Heart right ventricle (tissue), 16 donors: ENCODE measurements at places on chromosomes 16 and 17.
A peak's percentile ranks its signal among the peaks of the same experiment; 100 is the strongest.

GRCh38 chr16:3952737-3953131 is 72.2 kb upstream of the CREBBP start:
- peak overlapping the region; percentile 74 for H3K27ac ChIP-seq
- no peaks in the 10 kb centered on the region for H3K36me3 ChIP-seq
- peaks cover 32% of the 10 kb centered on the region for H3K4me1 ChIP-seq
- DNase-seq, result peak; percentile 82
- H3K4me3 ChIP-seq, result no peak overlapping the region
- no peaks in the 10 kb centered on the region for H3K27me3 ChIP-seq

- peak overlapping the region; percentile 25 for H3K4me3 ChIP-seq
- no peaks in the 10 kb centered on the region for H3K4me1 ChIP-seq
- no peaks in the 10 kb centered on the region for H3K36me3 ChIP-seq
- H3K27me3 ChIP-seq, result no peaks in the 10 kb centered on the region
- no peak for DNase-seq
- no peak overlapping the region for H3K27ac ChIP-seq
Measured at GRCh38 chr16:4064950-4065352, 51.3 kb downstream of the ADCY9 start.

DNA sequence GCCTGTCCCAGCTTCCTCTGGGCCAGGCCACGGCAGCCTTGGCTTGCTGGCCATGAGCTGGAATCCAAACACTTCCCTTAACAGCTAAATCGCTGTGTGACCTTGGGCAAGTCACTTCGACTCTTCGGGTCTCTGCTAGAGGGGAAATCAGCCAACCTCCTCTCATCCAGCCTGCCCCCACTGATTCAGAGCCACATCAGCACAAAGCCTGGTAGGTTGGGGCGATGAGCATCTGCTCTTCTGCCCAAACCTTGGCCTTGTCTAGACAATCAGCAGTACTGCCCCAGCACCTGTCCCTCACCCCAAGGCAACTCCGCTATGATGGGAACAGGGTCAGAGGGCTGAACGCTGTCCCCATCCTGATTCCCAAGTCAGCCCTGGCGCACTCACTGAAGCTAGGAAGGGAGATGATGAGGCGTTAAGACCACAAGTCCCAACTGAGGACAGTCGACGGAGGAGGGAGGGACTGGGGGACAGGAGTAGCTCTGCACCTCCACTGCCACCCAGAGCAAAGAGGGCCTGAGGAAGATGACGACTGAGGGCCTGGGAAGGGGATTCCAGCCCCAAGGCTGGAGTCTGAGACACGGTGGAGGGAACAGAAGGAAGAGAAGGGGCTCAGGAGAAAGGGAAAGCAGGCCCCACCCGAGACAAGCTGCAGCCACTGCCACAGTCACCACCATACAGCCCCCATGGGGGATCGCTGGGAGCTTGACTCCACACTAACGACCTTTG is 1.3 kb downstream of the CLUH start:
- H3K4me1 ChIP-seq, result peaks cover 56% of the 10 kb centered on the region
- H3K27me3 ChIP-seq, result no peaks in the 10 kb centered on the region
- peak overlapping the region; percentile 92 for H3K27ac ChIP-seq
- no peak for DNase-seq
- no peaks in the 10 kb centered on the region for H3K36me3 ChIP-seq

- H3K4me3 ChIP-seq, result no peak overlapping the region
- H3K27ac ChIP-seq, result no peak overlapping the region
- DNase-seq, result no peak
- H3K4me1 ChIP-seq, result peaks cover 3% of the 10 kb centered on the region
- no peaks in the 10 kb centered on the region for H3K36me3 ChIP-seq
Measured at GRCh38 chr17:10013365-10014112, 108.5 kb upstream of the RCVRN start.

DNA sequence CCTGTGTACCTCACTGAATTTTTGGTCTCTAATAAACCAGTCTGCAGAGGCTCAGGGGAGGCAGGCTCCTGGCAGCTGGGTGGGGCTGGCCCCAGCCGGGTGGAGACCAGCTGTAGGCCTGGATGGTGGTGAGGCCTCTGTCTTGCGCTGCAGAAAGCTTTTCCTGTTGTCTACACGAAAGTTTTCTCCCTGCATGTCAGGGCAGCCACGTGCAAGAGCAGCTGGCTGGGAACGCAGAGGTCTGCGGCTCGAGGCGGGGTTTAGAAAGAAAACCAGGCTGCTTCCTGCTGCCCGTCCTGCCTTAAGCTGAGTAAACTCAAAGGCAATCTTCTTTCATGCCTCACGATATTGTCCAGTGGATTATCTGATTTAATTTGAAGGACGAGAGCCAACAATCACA is 2.4 kb downstream of the SERPINF1 start:
- DNase-seq, result peak; percentile 66
- H3K4me1 ChIP-seq, result peaks cover 31% of the 10 kb centered on the region
- peak overlapping the region; percentile 60 for H3K4me3 ChIP-seq
- no peaks in the 10 kb centered on the region for H3K27me3 ChIP-seq
- peak overlapping the region; percentile 82 for H3K27ac ChIP-seq
- H3K36me3 ChIP-seq, result no peaks in the 10 kb centered on the region

DNA sequence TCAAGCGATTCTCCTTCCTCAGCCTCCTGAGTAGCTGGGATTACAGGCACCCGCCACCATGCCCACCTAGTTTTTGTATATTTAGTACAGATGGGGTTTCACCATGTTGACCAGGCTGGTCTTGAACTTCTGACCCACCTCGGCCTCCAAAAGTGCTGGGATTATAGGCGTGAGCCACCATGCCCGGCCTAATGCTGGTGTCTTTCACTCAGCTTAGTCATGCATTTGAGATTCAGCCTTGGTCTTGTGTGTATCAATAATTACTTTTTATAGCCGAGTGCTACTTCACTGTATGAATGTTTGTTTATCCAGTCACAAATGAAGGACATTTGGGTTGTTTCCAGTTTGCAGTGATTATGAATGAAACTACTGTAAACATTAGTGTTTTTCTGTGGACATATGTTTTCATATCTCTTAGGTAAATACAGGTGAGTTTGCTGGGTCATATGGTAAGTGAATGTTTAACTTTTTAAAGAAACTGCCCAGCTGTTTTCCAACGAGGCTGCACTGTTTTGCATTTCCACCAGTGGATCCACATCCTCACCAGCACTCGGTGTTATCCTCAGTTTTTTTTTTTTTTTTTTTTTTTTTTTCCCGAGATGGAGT is 11.0 kb upstream of the PLCG2 start:
- H3K4me3 ChIP-seq, result no peak overlapping the region
- H3K27me3 ChIP-seq, result peaks cover 3% of the 10 kb centered on the region
- no peak for DNase-seq

GRCh38 chr17:69363488-69364210 is 36.7 kb upstream of the ABCA5 start:
- no peaks in the 10 kb centered on the region for H3K36me3 ChIP-seq
- H3K4me3 ChIP-seq, result no peak overlapping the region
- no peak overlapping the region for H3K27ac ChIP-seq

DNA sequence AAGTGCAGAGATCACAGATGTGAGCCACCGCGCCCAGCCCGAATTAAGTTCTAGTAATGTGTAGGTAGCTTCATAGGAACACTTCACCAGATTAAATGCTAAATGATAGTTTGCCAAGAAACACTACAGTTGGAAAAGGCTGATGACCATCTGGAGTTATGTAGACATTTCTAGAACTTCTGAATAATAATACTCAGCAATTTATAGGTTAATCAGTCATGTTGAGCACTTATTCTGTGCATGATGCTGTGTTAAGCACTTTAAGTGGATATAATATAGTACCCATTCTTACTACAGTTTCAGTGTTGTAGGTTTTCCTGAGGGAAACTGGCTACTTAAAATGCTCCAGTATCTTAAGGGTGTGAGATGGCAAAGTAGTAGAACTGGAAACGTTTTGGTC is 45.2 kb downstream of the NUP93 start:
- no peaks in the 10 kb centered on the region for H3K36me3 ChIP-seq
- H3K4me1 ChIP-seq, result peaks cover 7% of the 10 kb centered on the region
- DNase-seq, result no peak
- H3K27ac ChIP-seq, result no peak overlapping the region
- no peaks in the 10 kb centered on the region for H3K27me3 ChIP-seq
